ENCODE measurements at places on chromosomes 7 and 10.

DNA sequence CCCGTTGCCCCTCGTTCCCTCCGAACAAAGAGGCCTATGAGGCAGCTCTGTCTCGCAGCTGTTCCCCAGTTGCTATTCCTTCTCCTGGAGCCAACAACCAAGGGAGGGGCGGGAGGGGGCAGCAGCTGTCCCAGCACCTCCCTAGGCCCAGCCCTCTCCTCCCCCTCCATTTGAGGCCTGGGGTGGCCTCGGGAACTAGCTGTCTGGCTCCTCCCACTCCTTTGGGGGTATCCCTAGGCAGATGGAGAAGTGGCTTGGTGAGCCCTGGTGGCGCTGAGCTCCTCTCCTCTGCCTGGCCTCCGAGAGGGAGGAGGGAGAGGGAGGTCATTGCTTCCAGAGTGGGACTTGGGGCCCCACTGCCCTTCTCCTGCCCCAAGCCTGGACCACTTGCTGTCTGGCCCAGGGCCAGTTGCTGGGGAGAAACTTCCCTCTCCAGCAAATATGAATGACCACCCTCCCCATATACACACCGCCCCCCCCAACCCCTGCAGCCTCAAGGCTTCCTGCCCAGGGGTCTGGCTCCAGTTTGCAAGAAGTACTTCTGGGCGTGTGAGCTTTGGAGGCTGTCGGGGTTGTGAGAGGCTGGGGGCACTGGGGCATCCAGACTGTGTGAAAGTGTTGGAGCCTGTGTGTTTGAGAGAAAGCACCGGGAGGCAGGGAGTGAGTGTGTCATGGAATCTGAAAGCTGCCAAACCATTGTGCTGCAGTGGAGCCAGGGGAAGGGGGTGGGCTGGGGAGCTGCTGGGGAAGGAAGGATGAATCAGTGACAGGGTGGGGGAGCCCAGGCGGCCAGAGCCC is 3.1 kb downstream of the FLNC start:
- DNase-seq, result no peak

GRCh38 chr10:62323751-62324150 is 50.4 kb upstream of the ZNF365 start:
- no peak for DNase-seq

DNA sequence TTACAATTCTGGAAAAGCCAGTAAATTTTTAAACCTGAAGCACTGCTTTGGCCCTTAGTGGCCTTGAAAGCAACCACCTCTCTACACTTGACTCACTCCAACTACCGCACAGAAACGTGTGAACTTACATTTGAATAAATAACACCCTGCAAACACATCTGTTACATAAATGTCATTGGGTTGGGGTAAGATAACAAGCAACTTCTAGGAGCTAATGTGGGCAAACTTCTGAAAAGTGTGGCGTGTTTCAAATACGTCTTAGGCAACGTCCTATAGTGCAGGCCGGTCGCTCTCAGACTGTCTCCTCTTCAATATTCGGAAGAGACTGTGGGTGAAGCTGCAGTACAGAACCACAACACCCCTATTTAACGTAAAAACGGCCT is 474 bp downstream of the ORC5 start:
- no peak for DNase-seq

DNA sequence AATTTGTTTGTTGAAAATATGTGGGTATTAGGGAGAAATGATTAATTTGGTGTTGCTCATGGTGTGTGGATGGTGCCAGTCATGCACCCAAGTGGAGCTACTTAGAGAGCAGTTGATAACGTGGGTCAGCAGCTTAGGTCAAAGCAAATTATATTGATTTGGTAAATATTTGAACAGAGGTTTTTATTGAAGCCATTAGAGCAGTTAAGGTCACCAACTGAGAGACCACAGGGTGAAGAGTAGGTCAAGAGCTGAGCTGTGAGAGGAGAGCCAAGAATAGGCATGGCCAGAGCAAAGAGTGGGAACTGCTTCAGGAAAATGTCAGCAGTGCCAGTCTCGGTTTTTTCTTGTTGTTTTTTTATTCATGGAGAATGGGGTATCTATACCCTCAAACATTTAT is 97.9 kb downstream of the TMEM168 start:
- DNase-seq, result no peak

DNA sequence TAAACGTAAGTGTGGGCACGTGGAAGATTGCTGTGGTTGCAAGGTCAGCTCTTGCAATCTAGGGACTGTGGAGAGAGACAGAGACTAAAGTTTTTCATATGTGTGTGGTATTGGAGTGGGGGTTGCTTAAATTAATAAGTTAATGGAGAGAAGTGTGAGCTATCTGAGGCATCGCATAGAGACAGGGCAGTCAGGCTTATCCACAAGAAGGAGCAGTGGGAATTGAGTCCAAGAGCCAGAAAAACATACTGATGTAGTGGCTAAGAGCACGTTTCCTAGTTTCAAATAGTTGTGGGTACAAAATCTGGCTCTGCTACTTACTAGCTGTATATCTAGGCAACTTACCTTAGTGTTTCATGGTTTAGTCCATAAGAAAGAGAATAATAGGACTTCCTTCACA is 65.8 kb downstream of the SORCS3 start:
- no peak for DNase-seq

- DNase-seq, result no peak
Measured at GRCh38 chr7:43142703-43143102, 30.3 kb downstream of the HECW1 start.

DNA sequence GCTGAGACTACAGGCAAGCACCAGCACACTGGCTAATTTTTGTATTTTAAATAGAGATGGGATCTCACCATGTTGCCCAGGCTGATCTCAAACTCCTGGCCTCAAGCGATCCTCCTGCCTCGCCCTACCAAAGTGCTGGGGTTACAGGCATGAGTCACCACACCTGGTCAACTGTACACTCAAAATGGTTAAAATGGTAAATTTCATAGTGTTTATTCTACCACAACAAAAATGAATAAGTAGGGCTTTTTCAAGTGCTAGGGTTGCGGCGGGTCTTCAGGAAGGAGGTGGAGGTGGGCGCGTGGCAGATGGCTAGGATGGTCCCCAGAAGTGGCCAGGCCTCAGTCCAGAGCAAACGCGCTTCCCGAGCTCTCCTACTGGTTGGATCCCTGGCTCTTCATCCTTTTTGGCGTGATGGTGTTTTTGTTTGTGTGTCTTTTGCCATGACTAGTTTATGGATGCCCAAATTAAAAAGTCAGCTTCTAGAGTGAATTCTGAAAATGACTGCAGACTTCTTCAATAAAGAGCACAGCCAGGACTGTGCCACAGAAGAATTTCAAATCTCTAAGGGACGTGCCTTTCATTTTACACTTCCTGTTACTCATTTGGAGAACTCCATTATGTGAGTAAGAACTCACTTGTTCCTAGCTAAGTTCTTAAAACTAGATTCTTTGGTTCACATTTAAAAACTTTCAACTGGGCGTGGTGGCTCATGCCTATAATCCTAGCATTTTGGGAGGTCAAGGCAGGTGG is 73.9 kb downstream of the TMEM130 start:
- no peak for DNase-seq

DNA sequence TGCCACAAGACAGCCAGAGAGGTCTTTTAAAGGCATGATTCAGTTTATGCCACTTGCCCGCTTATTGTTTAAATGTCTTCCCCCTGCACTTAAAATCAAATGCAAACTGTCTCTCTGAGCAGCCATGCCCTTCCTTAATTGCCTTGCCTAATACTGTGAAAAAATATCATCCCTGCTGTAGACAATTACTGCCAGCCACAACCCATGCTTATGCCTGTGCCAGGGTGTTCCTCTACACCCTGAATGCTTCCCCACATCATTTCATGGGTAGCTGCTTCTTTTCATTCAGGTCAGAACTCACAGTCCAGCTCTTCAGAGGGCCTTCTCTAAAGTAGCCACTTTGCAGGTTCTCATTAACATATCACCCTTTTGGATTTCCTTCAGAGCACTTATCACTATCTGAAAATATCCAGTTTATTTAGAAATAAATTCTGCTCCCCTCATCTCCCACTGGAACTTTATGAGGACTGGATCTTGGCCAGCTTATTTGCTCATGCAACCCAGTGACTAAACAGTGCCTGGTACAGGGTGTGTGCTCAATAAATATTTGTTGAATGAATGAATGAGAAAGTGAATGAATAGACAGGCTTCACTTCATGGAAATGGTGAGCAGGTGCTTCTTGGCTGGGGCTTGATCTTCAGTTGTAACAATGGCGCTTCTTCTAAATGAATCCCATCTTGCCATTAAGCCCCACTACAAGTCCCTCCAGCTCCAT is 162.4 kb upstream of the MDFIC start:
- DNase-seq, result no peak

DNA sequence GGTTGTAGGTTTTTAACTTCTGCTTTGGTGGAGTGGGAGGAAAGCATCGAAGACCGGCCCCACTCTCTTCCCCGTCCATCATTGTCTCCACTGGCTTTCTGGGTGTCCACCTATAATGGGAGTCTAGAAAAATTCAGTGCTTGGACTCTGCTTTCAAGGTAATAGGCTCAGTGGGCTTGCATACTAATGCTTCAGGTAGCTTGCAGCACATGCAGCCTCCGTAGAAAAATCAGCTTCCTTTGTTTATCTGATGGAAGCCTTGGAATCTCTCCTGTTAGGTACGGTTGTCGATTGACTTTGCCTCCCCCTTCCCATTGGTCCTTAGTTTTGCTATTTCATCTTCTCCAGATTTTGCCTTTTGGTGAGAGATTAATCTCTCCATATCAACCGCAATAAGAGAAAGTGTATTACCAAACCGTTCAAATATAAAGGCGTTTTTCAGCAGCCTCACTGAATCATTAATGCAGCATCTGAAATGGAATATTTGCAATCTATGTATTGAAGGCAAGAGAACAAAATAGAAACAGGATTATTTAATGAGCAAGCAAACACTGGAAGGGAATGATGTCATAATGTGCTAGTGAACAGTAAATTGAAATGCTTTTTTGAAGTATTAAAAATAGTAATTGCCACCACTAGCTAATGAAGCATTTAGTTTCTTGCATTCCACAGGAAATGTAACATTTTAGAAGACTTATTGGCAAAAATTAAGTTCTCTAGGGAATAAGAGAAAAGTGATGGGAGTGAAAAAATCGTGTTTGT is 944 bp downstream of the AVL9 start:
- no peak for DNase-seq
